ENCODE measurements at places on chromosomes 7 and 10.

- no peak for DNase-seq
Observed at GRCh38 chr7:67913604-67914003, 917.0 kb downstream of the TYW1 start.

DNA sequence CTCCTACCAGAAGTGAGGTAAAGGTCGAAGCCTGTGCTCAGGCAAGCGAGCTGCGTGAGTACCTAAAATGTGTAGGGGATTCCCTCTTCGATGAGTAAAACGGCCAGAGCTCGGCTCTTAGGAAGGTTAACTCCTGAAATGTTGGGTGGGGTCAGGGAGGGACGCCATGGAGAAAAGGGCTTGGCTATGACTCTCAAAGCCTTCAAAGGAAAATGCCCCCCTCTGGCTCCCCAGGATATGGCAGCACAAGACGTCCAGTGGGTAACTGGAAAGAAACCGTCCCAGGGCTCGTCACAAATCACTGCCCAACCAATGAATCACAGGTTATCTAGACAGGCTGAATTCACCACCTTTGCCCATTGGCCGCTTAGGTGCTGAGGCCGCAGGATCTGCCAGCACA is 58.0 kb downstream of the CALML3 start:
- no peak for DNase-seq

DNA sequence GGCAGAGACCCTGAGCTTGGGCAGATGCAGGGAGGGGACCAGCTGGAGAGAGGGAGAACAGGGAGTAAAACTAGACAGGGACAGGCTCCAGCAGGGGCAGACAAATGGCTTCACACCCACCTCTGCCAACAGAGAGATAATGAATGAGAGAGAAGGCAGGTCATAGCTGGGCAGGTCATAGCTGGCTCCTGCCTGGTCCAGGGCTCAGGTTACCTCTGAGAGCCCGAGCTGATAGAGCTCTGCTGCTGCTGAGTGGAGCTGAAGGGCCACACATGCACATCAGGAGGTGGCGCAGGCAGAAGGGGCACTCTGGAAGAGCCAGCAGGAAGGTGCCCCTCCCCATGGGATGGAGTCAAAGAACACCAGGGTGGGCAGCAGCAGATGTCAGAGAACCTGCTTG is 154.2 kb downstream of the GFRA1 start:
- DNase-seq, result no peak

- DNase-seq, result no peak
Observed at GRCh38 chr10:79038841-79039201, 29.9 kb upstream of the ZMIZ1 start.

DNA sequence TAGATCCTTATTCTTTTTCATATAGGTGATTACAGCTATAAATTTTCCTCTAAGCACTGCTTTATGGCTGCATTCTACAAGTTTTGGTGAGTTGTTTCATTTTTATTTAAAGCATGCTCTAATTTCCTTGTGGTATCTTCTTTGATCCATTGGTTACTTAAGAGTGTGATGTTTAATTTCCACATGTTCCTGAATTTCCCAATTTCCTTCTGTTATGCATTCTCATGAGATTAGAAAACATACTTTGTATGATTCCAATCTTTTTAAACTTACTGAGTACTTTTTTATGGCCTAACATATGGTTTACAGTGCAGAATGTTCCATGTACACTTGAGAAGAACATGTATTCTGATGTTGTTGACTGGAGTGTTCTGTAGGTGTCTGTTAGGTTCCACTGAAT is 53.4 kb downstream of the MYL10 start:
- DNase-seq, result no peak

GRCh38 chr7:12764458-12764891 is 77.0 kb downstream of the ARL4A start:
- no peak for DNase-seq

- DNase-seq, result no peak
Observed at GRCh38 chr7:115047958-115048720, 126.2 kb downstream of the MDFIC start.

- DNase-seq, result no peak
Observed at GRCh38 chr7:159092701-159093121, 52.0 kb downstream of the VIPR2 start.

DNA sequence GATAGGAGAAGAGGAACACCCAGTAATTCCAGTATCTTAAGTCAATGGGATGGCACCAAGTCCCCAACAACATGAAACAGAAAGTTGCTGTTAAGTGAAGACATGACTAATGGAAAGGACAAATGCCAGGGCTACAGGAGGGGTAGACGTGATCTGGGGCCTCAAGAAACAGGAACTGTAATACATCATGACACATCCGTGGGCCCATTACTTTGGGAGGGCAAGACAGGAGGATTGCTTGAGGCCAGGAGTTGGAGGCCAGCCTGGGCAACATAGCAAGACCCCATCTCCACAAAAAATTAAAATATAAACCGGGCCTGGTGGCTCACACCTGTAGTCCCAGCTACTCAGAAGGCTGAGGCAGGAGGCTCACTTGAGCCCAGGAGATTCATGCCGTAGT is 408.6 kb upstream of the PRKCQ start:
- no peak for DNase-seq

GRCh38 chr7:26293569-26294308 is 2.1 kb downstream of the SNX10 start:
- DNase-seq, result peak; percentile 65

GRCh38 chr7:43511769-43512515 is 71.0 kb upstream of the STK17A start:
- no peak for DNase-seq

DNA sequence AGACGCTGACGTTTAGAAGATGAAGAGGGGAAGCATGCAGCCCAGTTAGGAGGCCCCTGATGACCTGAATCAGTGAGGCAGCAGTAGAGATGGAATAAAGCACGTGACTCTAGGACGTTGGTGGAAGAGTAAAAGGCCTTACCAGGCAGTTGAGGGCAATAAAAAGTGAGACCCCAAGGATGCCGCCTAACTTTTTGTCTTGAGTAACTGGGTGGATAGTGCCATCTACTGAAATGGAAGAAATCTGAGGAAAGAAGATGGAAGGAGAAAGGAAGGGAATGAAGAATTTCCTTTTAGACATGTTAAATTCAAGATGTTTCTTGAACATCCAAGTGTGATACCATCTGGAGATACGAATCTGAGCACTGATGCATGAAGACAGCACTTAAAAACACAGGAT is 220.0 kb upstream of the LRRN3 start:
- no peak for DNase-seq

GRCh38 chr10:79930267-79930666 is 18.6 kb downstream of the SFTPD start:
- DNase-seq, result no peak

DNA sequence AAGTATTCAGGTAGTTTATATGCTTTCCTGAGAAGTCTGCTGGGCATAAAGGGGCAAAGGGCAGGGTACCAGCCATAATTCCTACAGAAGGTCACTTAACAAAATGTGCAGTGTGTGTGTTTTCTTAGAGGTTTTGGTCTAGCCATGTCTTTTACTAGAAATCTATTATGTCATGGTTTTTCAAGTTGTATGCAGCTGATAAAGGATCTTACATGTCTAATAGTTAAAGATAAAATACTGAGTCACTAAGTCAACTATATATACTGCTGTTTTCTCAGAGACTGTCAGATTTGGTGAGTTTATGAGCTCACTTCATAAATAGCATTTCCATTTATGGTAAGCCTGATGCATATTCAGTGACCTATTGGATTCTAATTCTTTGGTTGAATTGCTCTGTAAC is 7.7 kb downstream of the CASP2 start:
- no peak for DNase-seq

DNA sequence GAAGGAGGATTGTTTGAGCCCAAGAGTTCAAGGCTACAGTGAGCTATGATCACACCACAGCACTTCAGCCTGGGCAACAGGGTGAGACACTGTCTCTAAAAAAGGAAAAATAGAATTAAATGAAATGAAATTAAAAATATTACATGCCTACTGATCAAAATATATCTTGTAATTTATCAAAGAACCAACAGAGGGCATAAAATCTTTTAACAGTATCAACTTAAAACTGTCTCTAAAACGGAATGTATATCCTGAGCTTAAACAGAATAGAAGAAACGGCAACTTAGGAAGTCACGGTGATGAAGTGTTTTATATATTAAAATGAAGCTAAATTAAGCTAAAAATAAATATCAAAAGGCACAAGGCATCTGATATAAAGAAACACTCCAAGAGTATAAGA is 78.8 kb downstream of the MTPAP start:
- no peak for DNase-seq

DNA sequence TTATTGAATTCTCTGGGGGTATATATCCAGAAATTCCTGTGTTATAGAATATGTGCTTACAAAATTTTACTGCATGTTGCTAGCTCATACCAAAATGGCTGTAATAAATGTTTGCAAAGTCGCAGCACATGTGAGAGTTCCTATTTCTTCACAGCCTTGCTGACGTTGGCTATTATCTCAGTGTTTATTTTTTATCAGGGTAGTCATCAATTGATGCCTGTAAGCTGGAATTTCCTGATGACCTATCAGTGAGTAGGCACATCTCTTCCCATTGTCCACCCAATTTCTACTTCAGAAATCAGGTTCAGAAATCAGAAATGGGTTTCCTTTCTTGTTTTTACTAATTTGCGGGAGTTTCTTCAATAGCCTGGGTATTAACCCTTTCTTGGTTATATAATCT is 268.1 kb upstream of the FZD8 start:
- no peak for DNase-seq

DNA sequence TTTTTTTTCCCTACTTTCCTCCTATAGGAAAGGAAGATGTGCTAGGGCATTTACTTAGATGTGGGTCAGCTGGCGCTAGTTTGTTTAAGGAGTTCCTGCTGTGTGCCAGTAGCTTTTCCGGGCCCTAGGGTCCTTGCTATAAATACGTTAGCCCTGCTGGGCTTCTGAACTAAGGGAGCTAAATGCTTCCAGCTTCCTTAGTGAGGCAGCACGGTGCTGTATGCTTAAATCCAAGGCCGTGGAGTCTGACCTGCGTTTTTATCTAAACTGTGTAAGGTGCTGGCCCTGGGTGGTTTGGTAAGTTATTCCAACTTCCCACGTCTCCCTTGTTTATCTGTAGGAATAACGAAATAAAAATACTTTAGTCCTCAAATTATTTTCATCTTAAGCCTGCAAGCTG is 594 bp downstream of the TDRD1 start:
- no peak for DNase-seq

DNA sequence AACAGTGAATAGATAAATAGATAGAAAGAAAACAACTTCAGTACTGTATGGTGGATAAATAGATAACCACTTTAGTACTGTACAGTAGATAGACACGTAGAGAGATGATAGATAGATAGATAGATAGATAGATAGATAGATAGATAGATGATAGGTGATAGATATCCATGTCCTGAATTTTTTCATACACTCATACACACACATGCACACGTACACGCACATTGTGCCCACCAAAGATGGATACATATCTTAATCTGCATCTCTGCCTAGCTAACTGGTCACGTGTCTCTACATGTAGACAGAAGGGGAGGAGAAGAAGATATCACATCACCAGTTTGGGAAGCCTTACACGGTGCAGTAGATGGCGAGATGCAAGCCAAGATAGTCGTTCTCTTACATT is 99.2 kb downstream of the ARID5B start:
- DNase-seq, result no peak

GRCh38 chr10:116324227-116324950 is at the start of gene CCDC172:
CCDC172 (plus strand) TSS chr10:116324448; CDS start chr10:116325012, 564 bp downstream.
- DNase-seq, result no peak

DNA sequence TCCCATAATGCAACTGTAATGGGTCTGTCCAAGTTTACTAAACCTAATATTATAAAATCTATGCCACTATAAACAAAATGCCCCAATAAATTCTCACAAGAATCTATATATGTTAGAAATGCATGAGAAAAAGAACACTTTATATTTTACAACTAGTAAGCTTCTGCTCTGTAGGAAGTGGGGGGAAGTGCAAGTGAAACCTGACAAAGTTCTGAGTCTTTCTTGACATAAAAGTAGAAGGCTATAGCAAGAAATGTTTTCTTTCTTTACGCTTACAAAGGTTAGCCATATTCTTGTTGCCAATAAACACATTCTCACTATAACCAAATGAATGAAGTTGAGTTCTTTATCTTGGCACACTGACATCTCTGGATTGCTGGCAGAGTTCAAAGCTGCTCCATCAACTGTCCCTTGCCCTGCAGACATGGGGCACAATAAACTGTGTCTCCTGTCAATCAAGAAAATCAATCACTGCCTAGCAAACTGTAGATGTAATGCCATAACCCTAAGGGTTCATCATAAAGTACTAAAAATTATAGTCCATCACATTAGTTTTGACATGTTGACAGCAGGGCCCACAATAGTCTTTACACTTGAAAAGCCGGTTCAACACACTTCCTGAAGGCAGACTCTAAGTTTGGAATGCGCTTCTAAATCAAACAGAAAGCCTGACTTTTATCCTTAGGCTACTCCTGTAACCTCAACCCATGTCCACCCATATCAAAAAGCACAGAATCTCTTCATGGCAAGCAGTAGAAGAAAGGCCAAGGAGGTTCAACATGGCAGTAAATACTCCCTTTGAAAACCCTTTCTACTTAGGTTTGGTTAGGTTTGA is 58.6 kb downstream of the TPK1 start:
- DNase-seq, result no peak

GRCh38 chr7:69342154-69342884 is 256.0 kb upstream of the AUTS2 start:
- DNase-seq, result no peak

DNA sequence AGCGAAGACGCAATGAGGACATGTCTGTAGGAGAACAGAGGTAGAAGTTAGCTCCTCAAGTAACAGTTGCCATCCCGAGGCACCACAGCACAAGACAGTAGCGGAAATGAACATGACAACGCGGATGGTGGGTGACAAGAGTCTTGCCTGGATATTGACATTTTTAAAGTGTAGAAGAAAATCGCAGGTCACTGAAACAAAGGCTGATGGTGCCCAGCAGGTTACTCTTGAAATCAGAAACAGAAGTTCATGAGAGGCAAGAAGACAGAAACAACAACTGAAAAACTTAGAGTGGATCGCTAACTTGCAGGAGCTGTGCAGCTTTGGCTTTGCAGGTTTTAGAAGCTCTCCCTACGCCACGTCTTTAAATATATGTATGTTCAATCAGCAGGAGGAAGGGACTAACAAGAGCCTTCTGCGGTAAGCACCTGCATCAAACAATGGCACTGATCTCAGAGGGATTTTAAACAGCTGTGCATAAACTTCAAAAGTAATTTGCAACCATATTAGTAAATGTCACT is 1.8 kb downstream of the PRKCQ start:
- DNase-seq, result peak; percentile 60

DNA sequence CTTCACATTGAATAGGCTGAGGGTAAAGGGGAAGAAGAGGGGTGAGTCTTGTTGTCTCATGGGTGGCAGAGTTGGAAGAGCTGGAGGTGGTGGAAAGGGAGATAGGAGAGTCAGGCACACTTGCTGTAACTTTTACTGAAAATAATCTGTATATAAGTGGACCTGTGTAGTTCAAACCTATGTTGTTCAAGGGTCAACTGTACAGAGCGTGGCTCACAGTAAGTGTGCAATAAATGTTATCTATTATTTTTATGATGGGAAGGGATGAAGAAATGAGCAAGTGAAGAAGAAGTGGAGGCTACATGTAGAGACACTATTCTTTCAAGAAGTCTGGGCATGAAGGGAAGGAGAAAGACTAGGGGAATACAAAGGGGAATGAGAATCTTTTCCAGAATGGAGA is 71.5 kb upstream of the FAM133B start:
- DNase-seq, result no peak

GRCh38 chr7:46710927-46711326 is 789.9 kb upstream of the IGFBP3 start:
- DNase-seq, result no peak

GRCh38 chr10:68463365-68464093 is 8.2 kb downstream of the DNA2 start:
- DNase-seq, result no peak
